ENCODE measurements at places on chromosomes 12 and 14.

- DNase-seq = no peak
Observed at GRCh38 chr14:104641753-104642539, 37.4 kb upstream of the TMEM179 start.

DNA sequence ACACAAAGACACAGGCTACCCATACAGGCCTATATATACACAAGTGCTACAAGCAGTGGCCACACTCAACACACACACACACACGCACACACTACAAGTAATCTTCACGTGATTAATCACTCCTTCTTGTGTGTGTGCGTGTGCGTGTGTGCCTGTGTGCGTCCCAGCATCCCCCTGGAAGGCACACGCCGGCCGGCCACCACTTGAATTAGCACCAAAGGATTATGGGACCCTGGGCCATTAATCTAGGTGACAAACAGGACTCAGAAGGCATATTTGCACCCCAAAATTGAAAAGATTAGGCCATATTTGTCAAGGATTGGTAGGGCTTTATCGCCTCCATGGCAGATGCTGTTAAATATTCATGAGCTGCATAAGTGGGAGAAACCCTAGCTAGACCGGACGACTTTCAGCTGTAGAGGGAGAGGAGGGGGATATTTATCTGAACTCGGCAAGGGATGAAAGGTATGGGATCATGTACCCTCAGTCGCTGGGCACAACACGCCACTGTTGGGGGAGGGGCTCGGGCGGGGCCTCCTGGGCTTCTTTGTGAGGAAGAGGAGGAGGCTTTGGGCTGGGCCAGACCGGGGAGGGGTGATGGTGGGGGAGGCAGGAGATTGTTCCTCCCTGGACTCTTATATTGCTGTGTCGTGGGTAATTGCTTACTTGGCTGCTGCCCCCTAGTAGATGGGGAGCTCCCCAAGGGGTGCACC, 89.6 kb upstream of the LHX5 start:
- no peak for DNase-seq

DNA sequence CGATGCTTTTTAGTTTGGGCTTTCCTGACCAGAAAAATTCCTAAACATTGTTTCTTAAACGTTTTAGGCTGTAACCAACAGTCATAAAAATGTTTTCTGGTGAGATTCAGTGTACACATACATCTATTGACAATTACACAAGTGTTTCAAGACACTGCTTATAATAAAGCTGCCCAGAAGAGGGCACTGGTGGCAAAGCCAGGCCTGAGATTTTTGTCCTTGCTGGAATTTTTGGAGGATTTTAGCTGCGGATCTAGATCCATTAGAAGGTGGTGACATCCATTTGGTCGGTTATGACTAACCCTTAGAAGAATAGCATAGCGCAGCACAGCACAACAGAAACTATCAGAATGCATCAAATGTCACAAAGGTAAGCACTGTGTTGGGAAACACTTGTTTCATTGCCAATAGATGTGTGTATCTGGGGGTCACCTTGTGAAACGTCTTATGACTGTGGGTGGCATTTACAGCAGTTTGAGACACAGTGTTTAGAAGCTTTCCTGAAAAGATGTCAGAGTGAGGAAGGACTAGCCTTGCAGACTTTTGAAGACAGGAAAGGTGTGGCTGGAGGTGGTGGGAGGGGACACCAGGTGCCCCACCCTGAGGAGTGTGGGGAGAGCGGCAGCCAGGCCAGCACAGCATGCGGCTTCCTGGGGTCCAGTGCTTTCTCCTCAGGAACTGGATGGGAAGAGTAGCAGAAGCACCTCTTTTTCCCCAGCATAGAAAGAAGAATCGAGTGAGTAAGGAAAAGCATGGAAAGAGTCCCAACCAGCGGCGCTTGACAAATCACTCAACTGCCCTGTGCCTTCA, 54.7 kb upstream of the FKBP4 start:
- DNase-seq = peak; percentile 23

DNA sequence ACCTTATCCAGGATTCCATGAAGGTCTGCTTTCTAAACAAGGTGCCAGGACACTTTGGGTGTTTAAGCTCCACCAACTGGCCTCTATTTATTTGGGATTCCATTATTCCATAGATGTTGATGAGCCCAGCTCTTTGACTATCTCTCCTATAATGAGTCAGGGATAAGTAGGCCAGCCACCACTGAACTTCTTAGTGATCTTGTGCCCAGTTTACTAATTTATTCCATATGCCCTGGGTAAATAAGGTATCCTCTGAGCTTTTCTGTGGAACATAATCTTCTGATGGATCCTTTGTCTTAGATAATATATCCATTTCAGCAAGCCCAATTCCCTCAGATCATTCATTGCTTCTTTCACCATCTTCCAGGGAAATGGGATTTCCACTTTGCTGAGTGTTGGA, 535.0 kb downstream of the FOXG1 start:
- no peak for DNase-seq

DNA sequence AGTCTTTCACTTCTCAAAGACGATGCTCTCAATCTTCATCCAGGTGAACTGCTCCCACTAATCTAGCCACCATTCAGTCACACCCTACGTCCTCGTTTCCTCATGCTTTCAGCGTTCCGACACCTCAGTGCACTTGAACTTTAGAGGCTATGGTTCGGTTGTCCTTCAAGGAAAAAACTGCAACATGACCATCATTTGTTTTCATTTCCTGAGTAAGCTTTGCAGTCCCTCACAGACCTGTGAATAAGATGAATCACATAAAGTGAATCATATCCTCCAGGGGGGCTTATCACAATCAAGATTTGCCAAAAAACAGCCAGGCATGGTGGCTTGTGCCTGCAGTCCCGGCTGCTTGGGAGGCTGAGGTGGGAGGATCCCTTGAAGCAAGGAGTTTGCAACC, 80.2 kb downstream of the TMCC3 start:
- DNase-seq = no peak

DNA sequence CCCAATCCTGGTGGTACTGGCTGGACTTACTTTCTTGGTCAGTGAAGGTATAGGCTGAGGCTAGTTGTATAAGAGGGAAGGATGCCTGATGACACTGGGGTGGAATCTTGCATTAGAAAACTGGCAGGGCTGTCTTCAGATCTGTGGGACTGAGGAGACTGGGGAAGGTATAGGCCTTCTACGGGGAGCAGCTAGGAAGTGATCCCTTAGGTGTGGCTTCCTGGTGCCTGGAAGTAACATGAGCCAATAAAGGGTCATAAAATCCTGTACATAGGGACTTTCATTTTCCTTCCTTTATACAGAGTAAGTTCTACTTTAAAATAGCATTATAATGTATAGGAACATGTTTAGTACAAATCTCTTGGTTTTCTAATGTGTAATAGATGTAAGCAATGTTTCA, 716.8 kb downstream of the LRFN5 start:
- no peak for DNase-seq

- DNase-seq = no peak
Observed at GRCh38 chr14:105255021-105255507, 6.7 kb downstream of the BTBD6 start.

- DNase-seq = peak; percentile 15
Observed at GRCh38 chr12:68042212-68042699, 53.0 kb downstream of the IFNG-AS1 start.

DNA sequence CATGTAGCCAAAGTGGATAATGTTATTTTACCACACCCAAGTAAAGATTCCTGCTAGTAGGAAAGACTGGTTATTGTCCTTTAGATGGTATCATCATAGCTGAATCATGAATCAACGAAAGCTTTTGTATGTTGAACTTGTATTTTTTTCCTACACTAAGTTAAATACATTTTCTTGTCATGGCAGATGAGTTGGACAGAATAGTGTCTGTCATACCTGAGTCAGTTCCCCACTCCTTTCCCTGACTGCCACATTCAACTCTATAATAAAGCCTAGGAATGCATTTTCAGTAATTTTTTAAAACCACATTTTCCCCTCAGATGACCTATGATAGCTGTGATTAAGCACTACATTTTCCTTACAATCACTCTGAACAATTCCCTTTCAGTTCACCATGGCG, 9.3 kb upstream of the PTHLH start:
- no peak for DNase-seq

GRCh38 chr12:108167974-108168373, 38.9 kb downstream of the WSCD2 start:
- no peak for DNase-seq

DNA sequence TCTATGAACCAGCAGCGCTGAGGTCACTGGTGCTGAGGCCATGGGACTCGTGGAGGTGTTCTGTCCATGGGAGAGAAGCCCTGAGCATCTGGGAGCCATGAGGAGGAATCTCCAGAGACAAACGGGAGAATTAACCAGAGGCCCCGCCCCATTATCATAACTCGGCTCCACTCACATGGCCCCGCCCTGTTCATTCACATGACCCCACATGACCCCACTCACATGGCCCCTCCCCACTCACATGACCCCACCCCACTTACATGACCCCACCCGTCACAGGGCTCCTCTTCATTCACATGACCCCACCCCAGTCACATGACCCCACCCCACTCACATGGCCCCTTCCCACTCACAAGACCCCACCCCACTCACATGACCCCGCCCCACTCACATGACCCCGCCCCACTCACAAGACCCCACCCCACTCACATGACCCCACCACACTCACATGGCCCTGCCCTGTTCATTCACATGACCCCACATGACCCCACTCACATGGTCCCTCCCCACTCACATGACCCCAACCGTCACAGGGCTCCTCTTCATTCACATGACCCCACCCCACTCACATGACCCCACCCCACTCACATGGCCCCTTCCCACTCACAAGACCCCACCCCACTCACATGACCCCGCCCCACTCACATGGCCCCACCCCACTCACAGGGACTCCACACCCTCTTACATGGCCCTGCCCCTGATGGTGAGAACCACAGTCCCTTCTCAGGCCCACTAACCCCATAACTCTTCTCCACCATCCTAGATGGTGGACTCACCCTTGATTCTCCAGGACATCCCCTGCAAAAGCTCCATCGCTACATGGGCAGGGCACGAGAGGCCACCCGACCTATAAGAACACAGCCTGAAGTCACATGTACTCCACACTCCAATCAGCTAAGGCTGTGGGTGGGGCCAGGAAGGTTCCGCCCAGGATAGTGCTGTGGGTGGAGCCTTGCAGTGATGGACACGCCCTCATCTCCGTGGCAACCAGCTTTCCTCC, 151.1 kb upstream of the SFSWAP start:
- DNase-seq = peak; percentile 79

GRCh38 chr14:102654298-102654697, 61.8 kb downstream of the RCOR1 start:
- no peak for DNase-seq

DNA sequence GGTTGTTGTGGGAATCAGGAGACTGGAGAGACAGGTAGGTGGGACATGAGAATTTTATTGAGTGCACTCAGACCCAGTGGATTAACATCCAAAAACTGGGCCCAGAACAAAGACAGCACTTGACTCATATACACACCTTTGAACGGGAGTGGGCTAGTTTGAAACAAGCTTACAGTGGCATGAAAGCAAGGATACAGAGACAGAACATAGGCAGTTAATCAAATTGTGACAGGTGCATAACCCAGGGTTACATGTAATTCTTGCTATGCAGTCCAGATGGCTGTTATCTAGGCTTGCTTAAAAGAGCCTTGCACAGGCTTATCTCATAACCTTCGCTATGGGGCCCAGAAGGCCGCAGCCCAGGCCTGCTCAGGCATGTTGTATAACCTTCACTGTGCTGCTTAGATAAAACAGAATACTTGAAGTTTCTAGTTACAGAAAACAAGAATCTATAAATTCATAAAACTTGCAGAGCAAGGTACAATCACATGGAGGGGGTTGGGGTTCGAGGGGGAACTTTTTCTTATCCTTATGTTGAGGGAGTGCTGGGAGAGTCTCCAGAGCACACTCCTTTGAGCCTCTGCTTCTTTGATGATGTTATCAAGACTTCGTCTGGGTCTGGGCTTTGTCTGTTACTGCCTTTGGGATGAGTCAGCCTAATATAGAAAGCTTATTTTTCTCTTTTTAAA, 81.7 kb downstream of the TNFAIP2 start:
- no peak for DNase-seq

DNA sequence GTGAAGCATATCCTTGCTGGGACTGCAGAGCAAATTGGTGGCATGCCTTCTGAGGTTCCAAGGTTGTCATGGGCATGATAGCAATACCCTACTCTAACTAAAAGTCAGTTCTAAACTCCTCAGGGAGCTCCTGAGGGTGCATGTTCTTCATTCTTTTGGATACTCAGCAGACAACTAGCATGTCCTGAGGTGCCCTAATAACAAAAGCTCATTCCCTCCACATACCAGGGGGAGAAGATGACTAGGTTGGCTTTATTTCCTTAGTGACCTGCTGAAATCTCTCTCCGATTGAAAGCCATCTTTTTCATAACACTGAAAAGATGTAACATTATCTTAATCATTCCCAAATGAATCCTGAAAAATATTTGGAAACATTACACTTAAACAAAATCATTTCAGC, 188.7 kb upstream of the IGF1 start:
- no peak for DNase-seq

DNA sequence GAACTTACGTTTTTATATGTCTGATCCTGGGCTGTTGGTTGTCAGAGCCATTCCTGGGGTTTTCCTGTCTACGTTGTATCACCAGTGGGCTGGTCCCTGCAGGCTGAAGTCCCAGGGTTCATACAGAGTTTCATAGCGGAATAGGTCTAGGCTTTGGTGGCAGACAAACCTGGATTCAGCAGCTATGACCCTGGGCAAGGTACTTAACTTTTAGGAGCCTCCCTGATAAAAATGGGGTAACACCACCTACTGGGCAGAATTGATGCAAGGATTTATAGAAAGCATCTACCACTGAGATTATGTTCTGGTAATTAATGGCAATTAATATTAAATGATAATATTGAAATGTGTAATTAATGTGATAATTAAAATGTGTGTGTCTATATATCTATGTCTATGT, 141.2 kb downstream of the SYNE2 start:
- DNase-seq = peak; percentile 6

DNA sequence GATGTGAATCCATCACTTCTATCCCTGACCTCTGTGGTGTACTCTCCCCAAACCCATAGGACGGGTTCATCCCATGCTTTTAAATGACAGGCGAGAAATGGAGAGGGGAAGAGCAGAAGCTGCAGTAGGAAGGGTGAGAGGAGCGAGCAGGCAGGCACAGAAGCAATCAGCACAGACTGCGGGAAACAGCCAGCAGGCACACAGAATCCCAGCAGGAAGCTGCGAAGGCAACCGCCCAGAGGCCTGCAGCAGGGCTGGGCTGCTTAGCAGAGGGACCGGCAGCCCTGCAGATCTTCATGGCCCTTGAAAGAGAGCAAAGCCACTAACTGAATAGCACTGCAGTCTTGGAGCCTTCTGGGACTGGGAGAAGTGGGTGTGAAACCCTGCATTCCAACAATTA, 287.0 kb upstream of the FKBP4 start:
- no peak for DNase-seq

GRCh38 chr12:83893101-83893500, 1019.5 kb downstream of the SLC6A15 start:
- DNase-seq = no peak

GRCh38 chr12:4449851-4450221, 4.2 kb upstream of the FGF6 start:
- DNase-seq = no peak

Measured in NAMALWA (cell line).